ENCODE measurements at places on chromosomes 16 and 17.

DNA sequence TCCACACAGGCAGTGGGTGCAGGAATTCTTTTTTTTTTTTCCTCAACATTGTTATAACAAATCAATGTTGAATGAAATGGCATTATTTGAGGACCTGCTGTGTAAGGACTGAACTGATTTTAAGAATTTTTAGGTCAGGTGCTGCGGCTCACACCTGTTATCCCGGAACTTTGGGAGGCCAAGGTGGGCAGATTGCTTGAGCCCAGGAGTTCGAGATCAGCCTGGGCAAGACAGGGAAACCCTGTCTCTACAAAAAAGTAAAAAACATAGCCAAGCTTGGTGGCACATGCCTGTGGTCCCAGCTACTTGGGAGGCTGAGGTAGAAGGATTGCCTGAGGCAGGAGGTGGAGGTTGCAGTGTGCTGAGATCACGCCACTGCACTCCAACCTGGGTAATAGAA lies 12.4 kb downstream of the MPRIP start:
- DNase-seq = no peak

- no peak for DNase-seq
Observed at GRCh38 chr17:5631958-5632590, 47.8 kb upstream of the NLRP1 start.

GRCh38 chr16:79600638-79601091 lies at the start of gene MAF:
TSS of gene MAF (minus strand) at chr16:79600737. CDS start at chr16:79599902, 835 bp downstream.
- DNase-seq = peak; percentile 68

DNA sequence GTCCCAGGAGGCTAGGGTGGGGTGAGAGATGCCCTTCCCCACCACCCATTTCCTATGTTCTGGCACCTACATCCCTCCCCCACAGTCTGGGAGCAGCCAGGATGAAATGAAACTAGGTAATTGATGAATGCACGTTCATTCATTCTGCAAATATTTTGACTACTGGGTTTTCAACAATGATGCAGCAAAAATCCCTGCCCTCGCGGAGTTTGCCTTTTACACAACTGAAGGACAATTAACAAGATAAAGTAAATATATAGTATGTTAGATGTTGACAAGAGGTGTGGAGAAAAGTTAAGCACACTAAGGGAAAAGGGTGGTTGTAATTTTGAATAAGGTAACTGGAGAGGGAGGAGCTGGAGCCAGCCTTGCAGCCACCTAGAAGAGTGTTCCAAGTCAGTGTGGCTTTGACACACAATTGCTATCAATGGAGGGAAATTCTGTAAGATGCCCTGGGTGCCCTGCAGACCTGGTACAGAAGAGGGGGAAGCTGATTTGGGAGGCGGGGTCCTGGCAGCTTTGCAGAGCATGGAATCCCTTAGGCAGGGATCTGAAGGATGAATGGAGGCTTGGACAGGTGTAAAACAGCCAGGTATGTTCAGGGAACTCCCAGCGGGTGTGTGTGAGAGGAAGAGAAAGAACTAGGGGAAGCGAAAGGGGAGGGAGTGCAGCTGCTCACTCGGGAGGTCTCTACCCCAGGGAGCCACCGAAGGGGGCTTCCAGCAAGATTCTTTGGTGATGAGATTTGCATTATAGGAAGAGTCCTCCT lies 2.5 kb downstream of the TMEM92 start:
- no peak for DNase-seq

- DNase-seq = no peak
Observed at GRCh38 chr16:64122177-64122576, 999.7 kb downstream of the CDH11 start.

GRCh38 chr16:28140788-28141618 lies 70.8 kb downstream of the XPO6 start:
- no peak for DNase-seq

- DNase-seq = no peak
Observed at GRCh38 chr16:87735270-87736007, 30.3 kb downstream of the KLHDC4 start.

Data from NCI-H2171 (cell line).